ENCODE measurements at places on chromosomes 5 and 9.

- DNase-seq, result no peak
Measured at GRCh38 chr5:112049738-112050137, 292.7 kb upstream of the NREP start.

GRCh38 chr9:137639303-137640051 lies 20.7 kb downstream of the EHMT1 start:
- DNase-seq, result no peak

DNA sequence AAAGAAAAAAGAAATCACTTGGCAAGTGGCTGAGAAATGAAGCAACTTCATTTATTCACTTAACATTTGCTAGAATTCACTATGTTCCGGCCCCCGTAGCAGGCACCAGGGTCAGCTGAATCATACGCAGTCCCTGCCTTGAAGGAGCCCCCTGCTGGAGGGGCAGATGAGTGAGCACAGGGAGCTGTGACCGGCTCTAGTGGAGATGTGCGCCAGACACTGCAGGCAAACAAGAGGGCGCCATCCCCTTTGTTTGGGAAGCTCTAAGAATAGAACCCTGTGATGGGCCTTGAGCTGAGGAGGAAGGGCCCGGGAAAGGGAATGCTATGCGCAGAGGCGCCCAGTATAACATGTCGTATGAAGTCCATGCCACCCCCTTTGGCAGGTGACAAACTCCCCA lies 20.2 kb upstream of the RPL26L1 start:
- DNase-seq, result no peak

DNA sequence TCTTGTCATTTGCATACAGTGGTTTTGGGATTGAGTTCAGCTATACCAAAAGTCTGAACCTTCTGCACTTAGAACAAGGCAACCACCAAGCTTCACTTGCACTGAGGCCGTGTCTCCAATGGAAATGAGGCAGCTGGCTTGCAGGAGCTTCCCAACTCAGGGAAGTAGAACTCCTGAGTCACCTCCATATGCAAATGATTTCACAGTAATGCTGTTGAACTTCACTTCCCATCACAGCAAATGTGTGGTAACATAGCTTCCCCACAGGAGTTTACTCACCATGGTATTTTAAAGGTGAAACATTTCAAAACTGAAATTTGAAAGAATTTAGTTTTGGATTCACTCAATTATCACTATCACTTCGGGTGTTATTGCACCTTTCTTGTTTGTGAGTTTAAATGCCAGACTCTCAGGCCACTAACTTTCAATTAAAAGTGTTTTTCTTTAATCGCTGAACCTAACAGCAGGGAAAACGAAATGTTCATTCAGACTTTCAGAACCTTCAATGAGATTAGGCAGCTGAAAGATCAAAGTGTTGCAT lies 9.0 kb downstream of the CD274 start:
- DNase-seq, result no peak

DNA sequence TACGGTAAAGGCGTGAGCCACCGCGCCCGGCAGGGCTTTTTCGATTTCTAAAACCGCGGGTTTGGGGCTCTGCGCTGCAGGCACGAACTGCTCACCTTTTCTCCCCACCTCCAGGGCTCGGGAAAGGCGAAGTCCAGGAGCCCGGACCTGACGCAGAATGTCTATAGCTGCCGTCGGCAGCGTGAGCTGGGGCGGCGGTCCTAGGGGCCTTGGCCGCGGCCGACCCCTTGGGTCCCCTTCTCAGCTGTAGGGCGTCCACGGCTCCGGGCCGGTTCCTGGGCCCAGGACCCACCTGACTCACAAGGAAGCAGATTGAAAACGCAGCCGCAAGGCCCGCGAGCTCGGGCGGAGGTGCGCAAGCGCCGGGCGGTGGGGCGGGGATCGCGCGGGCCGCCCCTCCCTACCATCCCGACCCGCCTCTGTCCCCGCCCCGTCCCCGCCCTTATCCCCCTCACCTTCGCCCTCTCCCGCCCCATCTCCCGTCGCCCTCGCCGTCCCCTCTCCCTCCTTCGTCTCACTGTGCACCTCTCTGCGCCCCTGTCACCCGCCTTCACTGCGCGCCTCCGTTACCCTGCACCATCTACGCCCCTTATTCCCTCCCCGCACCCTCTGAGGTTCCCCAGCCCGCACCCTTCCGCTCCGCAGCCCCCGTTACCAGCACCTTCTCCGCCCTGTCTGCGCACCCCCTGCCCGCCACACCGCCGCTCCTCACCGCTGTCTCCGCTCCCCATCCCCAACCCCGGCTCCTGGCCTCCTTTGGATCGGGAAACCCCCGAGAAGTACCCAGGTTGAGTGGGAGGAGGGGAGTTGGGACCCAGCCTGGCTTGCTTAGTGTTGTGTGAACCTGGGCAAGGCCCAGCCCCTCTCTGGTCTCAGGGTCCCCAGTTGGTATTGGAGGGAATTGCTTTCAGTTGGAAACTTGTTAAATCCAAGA lies at the start of gene HDHD3:
HDHD3 (minus strand) TSS at position 353 of the 934 bp plus-strand sequence. CDS start 2,632 bp downstream, outside the sequence.
- DNase-seq, result peak; percentile 69

- DNase-seq, result no peak
Measured at GRCh38 chr5:96317945-96318344, 115.1 kb downstream of the PCSK1 start.

DNA sequence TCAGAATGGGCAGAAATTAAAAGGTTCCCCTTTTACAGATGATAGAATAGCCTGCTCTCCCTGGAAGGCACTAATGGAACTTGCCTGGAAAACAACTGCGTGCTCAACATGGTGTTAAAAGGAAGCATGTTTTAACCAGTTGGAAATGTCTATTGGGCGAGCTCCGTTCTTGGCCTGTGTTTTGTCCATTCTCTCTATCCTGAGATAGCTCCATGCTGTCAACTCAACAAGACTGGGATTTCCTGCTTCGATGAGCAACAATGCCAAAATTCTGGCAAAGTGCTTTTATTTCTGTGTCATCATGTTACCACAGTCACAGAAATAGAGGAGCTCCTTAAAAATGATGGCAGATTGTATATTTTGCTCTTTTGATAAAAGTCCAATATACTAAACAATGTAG lies 198.3 kb downstream of the PLK2 start:
- no peak for DNase-seq

DNA sequence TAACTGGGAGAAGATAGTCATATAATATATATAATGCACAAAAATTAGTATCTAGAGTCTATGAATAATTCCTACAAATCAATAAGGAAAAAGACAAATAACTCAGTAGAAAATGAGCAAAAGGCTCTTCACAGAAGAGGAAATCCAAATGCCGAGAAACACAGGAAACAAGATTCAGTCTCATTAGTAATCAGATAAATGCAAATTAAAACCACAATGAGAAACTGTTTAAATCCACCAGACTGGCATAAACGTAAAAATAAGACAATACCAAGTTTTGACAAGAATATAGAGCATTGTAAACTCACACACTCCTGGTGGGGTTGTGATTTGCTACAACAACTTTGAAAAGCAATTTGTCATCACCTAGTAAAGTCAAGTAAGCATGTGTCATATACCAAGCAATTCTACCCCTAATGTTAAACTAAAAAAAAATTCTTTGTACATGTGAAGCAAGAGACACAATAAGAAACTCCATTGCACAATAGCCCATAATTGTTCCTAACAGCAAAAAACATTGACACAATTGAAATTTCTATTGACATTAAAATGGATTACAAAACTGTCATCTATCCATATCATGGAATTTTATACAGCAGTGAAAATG lies 21.0 kb upstream of the UBLCP1 start:
- no peak for DNase-seq

DNA sequence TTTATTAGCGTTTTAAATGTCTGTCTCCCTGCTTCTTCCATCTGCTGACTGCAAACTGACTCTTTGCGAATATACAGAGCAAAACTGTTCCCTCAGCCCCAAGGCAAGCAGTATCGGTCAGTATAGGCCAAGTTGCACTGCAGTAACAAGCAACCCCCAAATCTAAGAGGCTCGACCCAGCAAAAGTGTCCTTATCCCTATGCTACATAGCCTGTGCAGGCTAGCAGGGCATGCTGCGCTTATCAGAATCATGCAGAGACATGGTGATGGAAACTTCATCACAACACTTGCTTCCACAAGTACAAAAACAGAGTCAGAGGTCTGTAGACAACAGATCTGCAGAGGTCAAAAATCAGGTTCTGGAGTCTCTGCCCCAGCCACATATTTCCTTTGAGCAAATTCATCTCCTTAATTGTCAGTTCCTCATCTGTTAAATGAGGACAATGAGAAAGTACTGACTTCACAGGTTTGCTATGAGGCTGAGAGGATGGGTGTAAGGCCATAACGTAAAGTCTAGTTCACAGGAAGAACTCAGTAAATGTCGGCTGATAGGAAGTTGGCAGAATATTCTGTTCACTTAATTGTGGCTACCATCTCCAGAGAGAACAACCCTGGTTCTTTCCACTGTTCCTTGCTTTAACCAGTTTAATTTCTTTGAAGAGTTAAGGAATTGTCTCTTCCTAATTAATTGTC lies 9.6 kb upstream of the IL17B start:
- no peak for DNase-seq

- DNase-seq, result no peak
Measured at GRCh38 chr5:10724781-10725507, 36.1 kb downstream of the DAP start.

- DNase-seq, result no peak
Measured at GRCh38 chr5:108726446-108727235, 21.1 kb upstream of the FER start.

- DNase-seq, result peak; percentile 25
Measured at GRCh38 chr9:35112257-35113020, 3.2 kb downstream of the ATOSB start.

GRCh38 chr5:96562614-96563013 lies 99.6 kb upstream of the CAST start:
- DNase-seq, result no peak

GRCh38 chr9:93112116-93112863 lies 16.3 kb downstream of the CARD19 start:
- no peak for DNase-seq

- DNase-seq, result no peak
Measured at GRCh38 chr9:76873821-76874220, 32.1 kb downstream of the PRUNE2 start.

DNA sequence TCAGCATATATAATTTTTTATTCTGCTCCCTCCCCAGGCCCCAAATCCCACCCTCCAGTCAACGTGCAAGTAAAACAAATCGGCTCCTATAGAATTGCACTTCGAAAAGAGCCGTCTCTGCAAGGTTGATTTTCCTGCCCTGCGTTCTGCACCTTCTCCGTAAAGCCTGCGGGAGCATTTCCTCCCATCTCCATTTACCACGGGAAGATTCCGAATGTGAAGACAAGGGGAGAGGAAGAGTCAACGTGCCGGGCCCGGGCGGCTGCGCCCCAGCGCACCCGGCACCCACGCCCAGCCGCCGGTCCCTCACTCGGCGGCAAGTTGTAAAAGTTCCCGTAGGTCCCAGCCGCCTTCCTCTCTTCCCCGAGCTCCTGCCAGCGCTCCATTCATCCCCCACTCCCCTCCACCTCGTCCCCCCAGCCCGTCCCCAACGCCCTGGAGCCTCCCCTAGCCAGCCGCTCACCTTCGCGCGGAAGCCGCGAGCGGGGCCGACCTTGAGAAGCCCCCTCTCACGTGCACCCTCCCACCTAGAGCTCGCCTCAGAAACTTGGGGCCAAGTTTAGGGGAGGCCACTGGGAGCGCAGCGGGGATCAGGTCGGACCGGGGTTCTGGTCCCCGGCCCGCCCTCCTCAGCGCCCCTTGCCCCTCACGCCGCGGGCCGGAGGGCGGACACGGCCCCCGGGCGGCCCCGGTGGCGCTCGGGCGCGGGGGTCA lies 431 bp downstream of the BNC2 start:
- DNase-seq, result no peak

DNA sequence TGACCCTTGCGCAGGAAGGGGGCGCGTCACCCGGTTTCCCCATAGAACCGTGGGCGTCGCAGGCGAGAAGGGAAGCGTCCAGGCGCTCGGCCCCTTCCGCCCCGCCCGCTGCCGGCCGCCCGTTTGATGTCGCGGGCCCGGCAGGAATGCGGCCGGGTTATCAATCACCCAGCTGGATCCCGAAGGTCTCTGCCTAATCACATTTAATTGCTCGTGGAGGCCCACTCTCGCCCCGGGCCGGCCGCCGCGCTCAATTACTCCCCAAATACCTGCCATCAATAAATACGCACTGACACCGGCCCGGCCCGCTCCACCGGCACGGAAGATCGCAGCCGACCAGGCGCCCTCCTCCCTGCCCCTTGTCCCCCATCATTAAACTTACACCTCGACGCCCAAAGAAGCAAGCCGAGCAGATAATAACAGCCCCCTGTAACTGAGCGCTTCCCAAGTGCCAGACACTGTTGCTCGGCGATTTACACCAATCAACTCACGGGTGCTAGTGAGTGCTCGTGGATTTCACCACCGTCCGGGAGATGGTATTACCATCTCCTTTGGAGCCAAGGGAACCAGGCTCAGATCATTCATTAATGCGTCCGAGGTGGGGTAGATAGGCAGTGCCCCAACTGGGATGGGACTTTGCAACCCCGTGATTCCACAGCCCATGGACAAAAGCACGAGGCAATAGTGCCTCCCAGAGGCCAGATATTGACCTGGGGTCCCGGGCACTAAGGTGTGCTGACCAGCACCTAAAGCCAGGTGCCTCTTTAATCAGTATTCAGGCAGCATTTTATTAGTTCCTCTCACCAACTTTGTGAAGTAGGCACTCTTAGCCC lies 11.3 kb downstream of the MSX2 start:
- no peak for DNase-seq

- no peak for DNase-seq
Measured at GRCh38 chr9:1604942-1605560, 410.1 kb upstream of the SMARCA2 start.

DNA sequence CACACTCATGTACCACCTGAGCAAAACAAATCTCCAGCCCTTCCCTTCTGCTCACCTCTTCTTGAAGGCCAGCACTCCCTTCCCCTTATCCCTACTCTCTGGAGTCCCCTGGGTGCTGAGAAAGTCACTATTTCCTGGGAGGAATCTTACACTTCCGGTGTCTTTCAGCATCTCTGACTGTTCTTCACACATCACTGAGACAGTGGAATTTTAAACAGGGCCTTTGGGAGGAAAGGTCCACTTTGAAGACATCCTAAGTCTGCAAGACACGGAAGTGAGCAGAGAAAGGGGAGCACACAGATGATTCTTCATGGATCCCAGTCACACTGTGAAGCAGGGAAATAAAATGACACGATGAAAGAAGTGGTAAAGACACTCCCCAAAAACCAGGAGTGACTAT lies 25.6 kb downstream of the FRMD3 start:
- no peak for DNase-seq

GRCh38 chr5:34844106-34844505 lies 5.1 kb downstream of the TTC23L start:
- DNase-seq, result no peak

GRCh38 chr5:88144219-88145001 lies 124.2 kb downstream of the TMEM161B start:
- DNase-seq, result peak; percentile 68

GRCh38 chr5:17258431-17258830 lies 41.0 kb downstream of the BASP1 start:
- no peak for DNase-seq

Measured in C1 segment of cervical spinal cord (tissue), 14 donors.